ENCODE measurements at places on chromosomes 2 and 18. TPM values are rescaled to one million over a fixed set of nuclear protein-coding genes. Genes with fewer than 3 reads are reported as not detected.

DNA sequence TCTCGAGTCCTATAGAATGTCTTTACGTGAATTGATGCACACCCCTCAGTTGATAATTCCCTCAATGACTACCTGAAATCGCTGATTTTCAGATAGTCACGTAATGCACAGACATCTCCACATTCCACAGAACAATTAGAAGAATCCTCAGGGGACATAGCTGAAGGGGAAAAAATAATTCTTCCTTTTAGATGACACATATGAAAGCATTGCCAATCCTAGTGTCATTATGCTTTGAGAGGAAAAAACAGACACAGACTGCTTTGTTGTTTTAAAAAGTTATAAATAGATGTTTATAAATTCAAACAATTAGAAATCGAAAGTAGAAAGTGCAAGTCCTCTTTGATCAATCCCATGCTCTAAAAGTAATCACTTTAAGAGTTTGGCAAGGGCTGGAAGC lies 100.6 kb upstream of the FN1 start:
- DNase-seq, result no peak

DNA sequence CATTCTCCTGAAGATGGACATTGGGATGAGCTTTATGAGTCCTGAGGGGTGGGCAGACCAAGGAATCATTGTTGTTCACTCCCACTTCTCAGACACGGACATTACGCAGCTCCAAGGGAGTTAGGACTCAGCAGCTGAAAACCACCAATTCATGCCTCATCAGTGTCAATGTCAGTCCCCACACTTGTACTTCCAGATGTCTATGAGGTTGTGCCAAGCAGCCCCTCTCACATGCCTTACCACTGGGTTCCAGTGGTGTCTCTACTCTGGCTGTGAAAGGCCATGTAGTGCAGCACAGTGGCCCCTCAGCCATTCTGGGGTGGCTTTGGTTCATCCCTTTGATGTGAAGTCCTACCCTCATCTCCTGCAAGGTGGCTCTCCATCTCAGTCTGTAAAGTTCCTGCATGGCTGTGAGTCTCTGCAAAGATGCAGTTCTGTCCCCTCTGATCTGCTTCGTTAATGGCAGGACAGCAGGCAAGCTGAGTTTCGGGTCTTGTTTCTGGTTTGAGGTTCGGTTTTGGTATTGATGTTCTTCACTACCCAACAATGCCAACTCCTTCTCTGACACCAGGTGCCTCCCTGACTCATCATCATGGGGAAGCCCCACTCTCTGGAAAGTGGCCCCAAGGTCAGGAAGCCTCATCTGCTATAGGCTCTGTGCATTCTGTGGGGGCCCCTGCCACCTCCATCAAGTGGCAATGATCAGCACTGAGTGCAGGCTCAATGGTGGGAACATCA lies 14.0 kb upstream of the COL6A3 start:
- DNase-seq, result no peak

DNA sequence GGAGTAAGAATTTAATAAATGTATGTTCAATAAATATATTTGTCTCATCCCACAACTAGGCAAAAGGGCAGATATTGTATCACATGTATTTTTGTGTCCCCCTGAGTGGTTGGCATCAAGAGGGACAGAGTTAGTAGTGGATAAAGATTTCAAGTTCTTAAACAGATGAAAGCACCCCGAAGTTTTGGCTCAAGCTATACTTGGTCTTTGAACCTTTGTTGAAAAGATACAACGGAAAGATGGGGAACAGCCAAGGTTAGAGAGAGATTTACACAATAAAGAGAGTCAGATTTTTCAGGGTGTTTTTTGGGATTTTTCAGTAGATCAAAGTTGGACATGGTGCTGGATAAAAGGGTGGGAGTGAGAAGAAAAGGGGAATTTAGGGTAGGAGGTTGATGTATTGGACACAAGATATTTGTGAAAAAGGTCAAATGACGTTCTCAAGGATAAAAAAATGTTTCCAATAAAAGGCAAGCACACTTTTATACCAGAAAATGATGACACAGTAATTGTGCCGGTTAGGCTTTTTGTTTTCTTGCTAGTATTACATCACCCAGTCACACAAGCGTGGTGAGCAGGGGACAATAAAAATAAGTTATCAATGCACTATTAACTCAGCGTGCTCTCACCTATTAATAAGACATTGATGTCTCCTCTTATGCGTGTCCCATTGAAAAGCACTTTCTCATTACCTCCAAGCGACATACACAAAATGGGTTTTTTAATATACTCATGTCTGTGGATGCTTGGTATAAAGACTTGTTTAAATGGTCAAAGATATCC lies 59.5 kb downstream of the MEP1B start:
- no peak for DNase-seq

DNA sequence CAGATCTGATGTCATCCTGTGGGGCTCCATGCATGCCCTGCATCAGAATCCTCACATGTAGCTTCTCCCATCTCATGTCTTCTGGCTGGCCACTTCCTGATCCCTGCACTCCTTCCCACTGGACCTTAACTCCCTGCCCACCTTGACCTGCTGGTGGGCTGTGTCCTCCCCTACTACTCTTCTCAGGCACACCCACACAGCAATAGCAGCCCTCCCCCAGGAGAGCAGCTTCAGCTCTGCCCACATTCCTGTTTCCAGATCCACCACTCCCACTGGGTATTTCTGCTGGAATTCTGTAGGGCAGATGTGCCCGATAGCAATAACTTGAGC lies 137.0 kb upstream of the HS6ST1 start:
- no peak for DNase-seq

DNA sequence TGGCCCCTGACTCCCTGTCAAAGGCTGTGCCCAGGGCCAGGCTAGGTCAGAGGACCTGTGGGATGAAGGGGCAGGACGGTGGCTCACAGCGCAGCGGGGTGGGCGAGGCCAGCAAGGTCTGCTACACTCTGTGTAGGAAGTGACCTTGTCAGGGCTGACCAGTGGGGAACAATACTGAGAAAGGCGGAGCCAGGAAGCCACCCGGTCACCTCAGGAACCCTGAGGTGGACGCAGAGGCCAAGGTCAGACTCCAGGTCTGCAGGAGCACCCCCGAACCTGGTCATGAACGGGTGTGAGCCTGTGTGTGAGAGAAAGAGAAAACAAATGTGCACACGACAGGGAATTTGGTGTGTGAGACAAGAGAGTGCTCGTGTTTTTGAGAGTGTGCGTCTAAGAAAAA lies 72.3 kb downstream of the SMAD7 start:
- no peak for DNase-seq

GRCh38 chr2:183709829-183710228 lies 585.6 kb downstream of the NUP35 start:
- no peak for DNase-seq

DNA sequence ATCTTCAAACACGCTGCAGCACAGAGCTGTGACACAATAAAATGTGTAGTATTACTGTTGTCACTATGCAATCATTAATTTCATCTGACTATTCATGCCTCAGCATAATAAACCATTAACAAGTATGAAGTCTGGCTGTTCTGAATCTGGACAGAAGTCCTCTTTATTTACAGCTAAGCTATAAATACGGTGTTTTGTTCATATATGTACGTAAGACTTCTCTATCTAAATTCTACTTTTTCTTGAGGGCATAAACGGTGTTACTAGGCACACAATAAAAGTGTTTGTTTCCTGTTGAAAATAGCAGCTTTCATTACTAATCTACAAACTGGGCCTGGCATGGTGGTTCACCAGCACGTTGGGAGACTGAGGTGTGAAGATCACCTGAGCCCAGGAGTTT lies 443.8 kb downstream of the NCKAP5 start:
- no peak for DNase-seq

- no peak for DNase-seq
Observed at GRCh38 chr2:101251844-101252407, 760 bp upstream of the CNOT11 start.

GRCh38 chr2:174051741-174052583 lies 86.8 kb upstream of the SP3 start:
- no peak for DNase-seq

DNA sequence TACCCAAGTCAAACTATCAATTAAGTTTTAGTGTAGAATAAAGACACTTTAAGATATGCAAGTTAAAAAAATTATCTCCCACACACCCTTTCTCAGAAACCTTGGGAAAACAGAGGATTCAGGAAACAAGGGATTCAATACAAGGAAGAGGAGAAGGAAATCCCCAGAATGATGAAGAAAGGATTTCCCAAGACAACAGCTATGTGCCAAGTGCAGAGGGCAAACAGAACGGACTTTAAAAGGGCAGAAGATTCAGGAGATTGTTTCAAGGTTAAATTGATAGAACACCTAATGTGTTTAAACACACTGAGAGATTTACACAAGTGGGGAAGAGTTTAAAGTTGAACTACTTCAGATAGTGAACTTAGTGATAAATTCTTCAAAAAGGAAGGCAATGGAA lies 71.5 kb upstream of the EPAS1 start:
- no peak for DNase-seq

GRCh38 chr2:70556608-70557007 lies 3.0 kb upstream of the TGFA start:
- DNase-seq, result no peak

DNA sequence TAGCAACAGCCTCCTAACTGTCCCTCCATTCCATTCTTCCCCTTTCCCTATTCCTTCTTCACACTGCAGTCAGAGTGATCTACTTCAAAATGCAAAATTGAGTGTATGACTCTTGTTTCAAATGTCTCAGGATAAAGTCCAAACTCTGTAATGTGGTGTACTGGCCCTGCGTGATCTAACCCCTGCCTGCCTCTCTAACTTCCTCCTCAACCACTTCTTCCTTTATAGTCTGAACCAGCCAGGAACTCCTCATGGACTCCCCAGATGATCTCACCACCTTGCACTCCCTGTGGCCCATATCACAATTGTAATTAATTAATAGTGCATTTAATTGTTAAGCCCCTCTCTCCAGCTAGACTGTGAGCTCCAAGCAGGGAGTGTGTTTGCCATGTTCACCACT lies 3.1 kb upstream of the B3GNT2 start:
- DNase-seq, result no peak

DNA sequence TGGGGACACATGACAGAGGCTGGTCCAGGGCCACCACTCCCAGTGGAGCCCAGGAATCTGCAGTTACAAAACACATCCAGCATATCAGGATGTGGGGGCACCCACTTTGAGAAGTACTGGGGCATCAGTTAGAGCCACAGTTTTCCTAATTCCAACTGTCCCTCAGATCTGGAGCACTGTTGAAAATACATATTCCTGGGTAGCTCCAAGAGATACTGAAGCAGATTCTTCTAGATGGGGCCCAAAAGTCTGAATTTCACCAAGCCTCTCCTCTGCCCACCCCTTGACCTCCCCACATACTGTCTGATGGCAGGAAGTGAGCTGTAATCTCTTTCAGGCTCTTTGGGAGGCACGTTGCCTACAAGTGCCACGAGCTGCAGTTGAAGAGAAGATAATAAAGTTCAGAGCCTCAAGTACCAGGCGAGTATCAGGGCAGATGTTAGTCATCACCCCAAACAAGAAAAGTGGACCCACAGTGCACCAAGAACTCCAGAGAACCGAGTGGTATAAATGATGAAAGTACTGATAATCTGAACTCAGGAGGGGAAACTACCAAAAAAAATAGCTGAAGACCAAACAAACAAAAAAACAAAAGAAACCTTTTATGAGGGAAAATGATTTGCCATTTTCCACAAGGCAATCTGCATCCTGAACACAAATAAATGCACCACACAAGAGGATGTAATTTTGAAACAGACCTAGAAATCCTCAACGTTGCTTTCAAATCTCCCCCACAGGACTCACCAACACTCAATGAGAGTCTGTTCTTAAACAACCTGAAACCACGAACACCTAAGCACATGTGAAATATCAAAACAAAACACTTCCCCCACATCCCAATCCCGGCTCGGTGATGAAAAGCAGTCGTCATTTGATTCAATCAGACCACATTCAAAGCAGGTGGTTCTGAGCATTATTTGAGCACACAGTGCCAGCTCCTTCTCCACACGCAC lies 98.7 kb downstream of the TCF4 start:
- no peak for DNase-seq

- no peak for DNase-seq
Observed at GRCh38 chr2:27212626-27213471, 781 bp upstream of the SLC5A6 start.

GRCh38 chr2:160407393-160408172 lies 86.0 kb downstream of the RBMS1 start:
- DNase-seq, result no peak

- no peak for DNase-seq
Observed at GRCh38 chr2:32647180-32647651, 19.4 kb downstream of the TTC27 start.

GRCh38 chr2:110871637-110872036 lies 139.3 kb downstream of the ACOXL start:
- DNase-seq, result no peak

- DNase-seq, result no peak
Observed at GRCh38 chr2:8133363-8133762, 548.5 kb upstream of the ID2 start.

DNA sequence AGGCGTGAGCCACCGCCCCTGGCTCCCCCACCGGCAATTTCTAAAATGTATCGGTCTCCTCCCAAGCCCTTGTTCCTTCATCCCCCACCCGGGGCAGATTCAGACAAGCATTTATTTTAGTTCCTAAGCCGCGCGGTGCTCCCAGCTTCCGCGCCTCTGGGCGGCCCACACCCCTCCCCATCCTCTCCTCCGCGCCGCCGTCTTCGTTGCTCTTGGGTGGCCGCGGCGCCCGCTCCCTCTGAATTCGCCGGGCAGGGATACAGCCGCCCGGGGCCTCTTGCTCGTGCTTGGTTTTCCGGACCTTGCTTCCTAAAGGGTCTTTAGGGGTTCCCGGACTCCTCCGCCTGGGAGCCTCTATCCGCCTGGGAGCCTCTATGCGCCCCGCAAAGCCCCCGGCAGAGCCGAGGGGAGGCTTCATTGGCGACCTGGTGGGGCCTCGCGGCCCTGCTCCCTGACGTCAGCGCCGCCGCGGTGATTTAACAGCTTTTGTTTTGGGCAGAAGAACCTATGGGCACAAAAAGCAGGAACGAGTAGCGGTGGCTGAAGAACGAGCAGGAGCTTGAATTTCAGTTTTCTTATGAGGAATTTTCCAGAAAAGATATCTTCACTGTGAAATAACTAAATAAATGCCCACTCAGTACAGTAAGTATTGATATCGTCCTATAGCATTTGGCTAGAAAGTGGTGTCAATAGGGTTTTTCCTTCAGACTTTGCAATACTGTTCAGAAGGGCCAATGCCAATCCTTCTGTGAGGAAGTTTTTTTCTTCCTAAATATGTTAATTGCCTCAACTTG lies 37.3 kb downstream of the PRKRA start:
- peak; percentile 63 for DNase-seq

GRCh38 chr2:26652361-26653041 lies 11.3 kb upstream of the CIB4 start:
- DNase-seq, result peak; percentile 11

The PRPF40A gene
- 125 TPM for total RNA-seq

The OSBPL6 gene
- 1.2 TPM for total RNA-seq

The COQ10B gene
- total RNA-seq, result 46.2 TPM

The RFX8 gene
- 2.6 TPM for total RNA-seq

The AAK1 gene
- total RNA-seq, result 42.0 TPM

The SPAG16 gene
- 29.5 TPM for total RNA-seq

The CCDC178 gene
- total RNA-seq, result 4.3 TPM

The GDF7 gene
- 0.19 TPM for total RNA-seq

The ZDBF2 gene
- 25.4 TPM for total RNA-seq

The CYRIA gene
- 12.2 TPM for total RNA-seq

The CXCR1 gene
- 0.36 TPM for total RNA-seq

The ASXL3 gene
- total RNA-seq, result 0.36 TPM

The HOXD3 gene
- total RNA-seq, result 15.8 TPM
